ENCODE measurements at places on chromosomes 12 and 14. TPM values are rescaled to one million over a fixed set of nuclear protein-coding genes. Genes with fewer than 3 reads are reported as not detected.

Gene GPX2
- polyA plus RNA-seq = 1.1 TPM

Gene SPATA7
- polyA plus RNA-seq = 31.2 TPM

- DNase-seq = no peak
These were observed 333.9 kb downstream of the CEP128 start for GRCh38 chr14:80607430-80608190.

DNA sequence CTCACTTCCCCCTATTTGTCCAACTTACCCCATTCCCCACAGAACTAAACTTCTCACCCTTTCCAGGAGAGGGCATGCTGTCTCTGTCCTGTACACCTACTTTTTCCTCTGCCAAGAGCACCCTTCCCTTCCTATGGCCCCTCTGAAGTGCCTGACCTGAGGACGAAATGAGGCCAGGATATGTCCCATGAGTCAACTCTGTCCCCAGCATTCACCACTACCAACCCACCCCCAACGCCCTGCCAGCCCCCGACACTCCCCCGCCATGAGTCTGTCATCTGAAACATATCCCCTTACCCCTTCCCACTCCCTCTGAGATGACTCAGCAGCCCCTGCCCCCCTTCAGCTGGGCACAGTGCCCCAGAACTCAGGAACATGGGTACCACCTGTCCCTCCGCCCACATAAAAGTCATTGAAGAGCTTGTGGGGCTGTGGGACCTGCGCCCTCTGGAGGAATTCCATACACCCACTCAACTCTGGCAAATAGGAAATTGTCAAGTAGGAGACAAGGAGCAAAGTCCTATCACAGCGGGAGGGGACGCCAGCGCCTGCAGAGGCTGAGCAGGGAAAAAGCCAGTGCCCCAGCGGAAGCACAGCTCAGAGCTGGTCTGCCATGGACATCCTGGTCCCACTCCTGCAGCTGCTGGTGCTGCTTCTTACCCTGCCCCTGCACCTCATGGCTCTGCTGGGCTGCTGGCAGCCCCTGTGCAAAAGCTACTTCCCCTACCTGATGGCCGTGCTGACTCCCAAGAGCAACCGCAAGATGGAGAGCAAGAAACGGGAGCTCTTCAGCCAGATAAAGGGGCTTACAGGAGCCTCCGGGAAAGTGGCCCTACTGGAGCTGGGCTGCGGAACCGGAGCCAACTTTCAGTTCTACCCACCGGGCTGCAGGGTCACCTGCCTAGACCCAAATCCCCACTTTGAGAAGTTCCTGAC, 26.3 kb downstream of the ITGA7 start:
- DNase-seq = peak; percentile 72
